ENCODE measurements at places on chromosomes 11 and 22.

DNA sequence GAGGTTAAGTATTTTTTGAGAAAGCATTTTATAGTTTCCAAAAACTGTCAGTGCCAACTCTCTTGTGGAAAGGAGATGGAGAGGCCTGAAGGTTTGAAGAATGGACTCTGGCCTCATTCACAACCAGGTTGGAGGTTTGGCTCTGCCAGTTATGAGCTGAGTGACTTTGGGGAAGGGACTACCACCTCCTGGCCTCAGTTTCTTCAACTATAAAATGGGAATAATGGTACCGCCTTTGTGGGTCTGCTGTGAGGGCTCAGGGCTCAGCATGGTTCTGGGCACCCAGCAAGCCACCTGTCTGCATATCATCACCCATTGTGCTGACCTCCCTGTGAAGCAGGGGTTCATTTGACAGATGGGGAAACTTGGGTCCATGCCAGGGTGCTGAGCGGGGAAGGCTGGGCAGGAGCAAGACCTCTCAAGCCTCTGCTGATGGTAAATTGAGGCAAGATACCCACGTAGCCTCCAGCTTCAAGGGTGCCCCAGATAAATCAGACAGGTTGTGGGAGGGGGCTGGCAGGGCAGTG, 3.5 kb upstream of the LIF start:
- no peak for DNase-seq

- DNase-seq, result no peak
Measured at GRCh38 chr11:57641011-57641807, 8.5 kb downstream of the YPEL4 start.

GRCh38 chr11:109729761-109730160, 307.8 kb downstream of the C11orf87 start:
- no peak for DNase-seq

DNA sequence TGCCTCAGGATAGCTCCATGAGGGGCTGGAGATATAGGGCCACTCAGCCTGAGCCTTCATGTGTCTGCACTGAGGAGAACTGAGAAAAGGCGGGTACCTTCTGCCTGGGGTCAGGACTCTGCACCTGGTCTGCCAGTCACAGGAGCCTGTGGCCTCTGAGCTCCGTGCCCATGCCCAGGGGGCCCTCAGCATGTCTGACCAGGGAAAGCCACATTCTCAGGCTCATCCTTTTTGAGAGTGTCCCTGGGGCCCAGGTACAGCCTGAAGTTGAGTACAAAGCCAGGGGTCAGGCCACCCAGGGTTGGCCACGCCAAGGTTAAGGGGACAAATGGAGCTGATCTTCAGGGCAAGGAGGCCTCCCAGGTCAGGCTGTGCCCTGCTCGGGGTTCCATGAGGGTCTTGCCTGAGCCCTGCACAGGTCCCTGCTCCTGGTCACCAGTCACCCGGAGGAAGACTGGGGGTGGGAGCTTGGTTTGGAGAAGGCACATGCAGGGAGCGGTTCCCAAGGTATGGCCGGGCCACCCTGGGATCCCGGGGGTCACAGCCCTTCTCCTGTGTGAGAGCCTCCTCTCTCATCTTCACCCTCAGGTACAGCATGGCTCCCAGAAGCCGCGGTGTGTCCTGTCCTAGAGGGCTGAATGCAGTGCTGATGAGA, 6.0 kb downstream of the DENND6B start:
- no peak for DNase-seq

GRCh38 chr11:134155946-134156865, 67.6 kb downstream of the NCAPD3 start:
- no peak for DNase-seq

Measured in stimulated activated CD8-positive, alpha-beta memory T cell treated with anti-CD3 and anti-CD28 coated beads, Interleukin-12 subunit alpha, Interleukin-12 subunit beta, amount 100 ng/mL, for 1 hour (primary cell).